Activated naive CD4-positive, alpha-beta T cell treated with anti-CD3 and anti-CD28 coated beads, Interleukin-2, amount 50 U/mL, for 72 hours (primary cell): ENCODE measurements at places on chromosomes 6 and 20.
A peak's percentile ranks its signal among the peaks of the same experiment; 100 is the strongest.

- no peak for DNase-seq
Observed at GRCh38 chr6:11392778-11393507, 144.6 kb upstream of the TMEM170B start.

- DNase-seq, result peak; percentile 62
Observed at GRCh38 chr6:149212892-149213801, 104.4 kb upstream of the TAB2 start.

GRCh38 chr6:152232501-152233151, 404.5 kb downstream of the SYNE1 start:
- peak; percentile 10 for DNase-seq

- DNase-seq, result no peak
Observed at GRCh38 chr20:15257569-15257870, 920.1 kb upstream of the FLRT3 start.
